ENCODE measurements at places on chromosomes 7 and 10. TPM values are rescaled to one million over a fixed set of nuclear protein-coding genes. Genes with fewer than 3 reads are reported as not detected.

OGDHL gene
- 4.2 TPM for total RNA-seq

DNA sequence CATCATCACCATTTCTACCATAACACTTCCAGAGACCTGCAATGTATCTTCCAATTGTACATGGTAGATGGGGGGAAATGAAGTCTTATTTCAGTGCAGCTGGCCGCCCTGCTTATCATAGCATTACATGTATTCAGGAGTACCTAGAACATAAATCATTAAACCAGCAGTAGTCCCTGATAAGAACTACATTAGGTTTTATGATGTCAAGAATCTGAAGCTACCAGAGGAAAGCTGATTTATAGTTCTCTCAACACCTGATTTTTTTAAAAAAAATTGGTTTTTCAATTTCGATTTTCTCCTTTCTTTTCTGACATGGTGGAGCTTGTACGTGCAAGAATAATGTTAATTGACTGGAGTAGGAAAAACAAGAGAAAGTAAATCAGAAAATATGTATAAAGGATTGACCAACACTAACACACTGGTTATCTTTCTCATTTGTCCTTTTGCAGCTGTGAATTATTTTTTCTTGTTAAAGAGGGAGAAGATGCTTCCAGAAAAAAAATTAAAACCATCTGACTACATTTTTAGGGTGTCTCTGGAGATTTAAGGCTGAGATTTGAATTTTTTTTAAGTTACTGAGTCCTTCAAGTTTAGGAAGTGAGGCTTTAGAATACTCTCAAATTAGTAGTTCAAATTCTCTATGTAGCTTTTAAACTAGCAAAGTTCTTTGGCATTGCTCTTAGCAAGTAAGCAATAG lies 59.1 kb downstream of the CSTF2T start:
- no peak for DNase-seq

DNA sequence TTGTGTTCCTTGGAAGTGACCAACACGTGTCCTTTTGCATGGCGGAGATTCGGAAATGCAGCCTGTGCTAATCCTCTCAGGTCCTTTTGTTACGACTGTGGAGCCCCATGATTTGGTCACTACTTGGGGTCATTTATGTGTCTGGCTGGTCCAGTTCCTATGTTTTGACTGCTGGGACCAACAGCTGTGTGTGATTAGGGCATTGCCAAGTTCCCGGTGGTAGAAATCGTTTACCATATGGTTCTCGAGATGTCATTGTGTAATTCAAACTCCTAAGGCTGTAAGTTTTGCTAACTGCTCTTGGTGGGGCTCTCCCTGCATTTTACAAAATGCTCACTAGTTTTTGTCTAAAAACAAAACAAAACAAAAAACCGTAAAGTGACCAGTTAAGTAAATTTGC lies 62.0 kb downstream of the CCNY start:
- DNase-seq = no peak

GRCh38 chr10:127877699-127878098 lies 15.0 kb downstream of the CLRN3 start:
- DNase-seq = no peak

- no peak for DNase-seq
Measured at GRCh38 chr7:126589068-126589684, 663.6 kb downstream of the GRM8 start.

TRIM50 gene
- not detected for total RNA-seq

MYO3A gene
- 0.45 TPM for total RNA-seq

Measured in stomach (tissue), 19 donors.